Keratinocyte (primary cell): ENCODE measurements at places on chromosomes 4 and X.

- H3K4me1 ChIP-seq = peaks cover 27% of the 10 kb centered on the region
- H3K36me3 ChIP-seq = no peaks in the 10 kb centered on the region
- H3K27me3 ChIP-seq = no peaks in the 10 kb centered on the region
- no peak overlapping the region for H3K27ac ChIP-seq
These were observed 32.3 kb downstream of the MCUB start for GRCh38 chr4:109592367-109592766.

DNA sequence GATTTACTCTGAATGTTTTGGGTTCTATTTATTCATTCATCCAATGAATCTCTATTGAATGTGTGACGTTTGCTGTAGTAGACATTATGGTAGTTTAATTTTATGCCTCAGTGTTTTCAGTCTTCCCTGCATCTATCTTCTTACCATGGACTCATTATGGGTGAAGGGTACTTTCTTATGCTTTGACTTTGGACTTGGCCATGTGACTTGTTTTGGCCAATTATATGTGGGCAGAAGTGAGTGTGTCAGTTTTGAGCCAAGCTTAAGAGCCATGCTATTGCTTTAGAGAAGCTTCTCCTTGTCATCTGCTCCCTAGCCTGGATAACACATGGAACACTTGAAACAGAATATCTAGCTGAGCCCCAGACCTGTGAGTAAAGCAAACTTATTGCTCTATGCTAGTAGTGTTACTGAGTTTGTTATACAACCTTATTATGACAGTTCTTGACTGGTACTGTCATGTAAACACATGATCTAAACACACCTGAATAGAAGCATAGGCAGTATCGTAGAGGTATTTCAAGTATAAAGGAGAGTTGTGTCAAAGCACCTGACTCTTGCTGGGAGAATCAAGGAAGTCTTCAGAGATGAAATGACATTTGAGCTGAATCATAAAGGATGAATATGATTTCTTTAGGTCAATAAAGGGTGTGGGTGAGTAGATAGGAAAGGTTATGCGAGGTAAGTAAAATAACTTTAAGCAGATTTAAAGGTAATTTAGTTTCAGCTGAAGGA lies 128.4 kb downstream of the NAA11 start:
- no peaks in the 10 kb centered on the region for H3K36me3 ChIP-seq
- no peaks in the 10 kb centered on the region for H3K27me3 ChIP-seq
- no peak for DNase-seq

DNA sequence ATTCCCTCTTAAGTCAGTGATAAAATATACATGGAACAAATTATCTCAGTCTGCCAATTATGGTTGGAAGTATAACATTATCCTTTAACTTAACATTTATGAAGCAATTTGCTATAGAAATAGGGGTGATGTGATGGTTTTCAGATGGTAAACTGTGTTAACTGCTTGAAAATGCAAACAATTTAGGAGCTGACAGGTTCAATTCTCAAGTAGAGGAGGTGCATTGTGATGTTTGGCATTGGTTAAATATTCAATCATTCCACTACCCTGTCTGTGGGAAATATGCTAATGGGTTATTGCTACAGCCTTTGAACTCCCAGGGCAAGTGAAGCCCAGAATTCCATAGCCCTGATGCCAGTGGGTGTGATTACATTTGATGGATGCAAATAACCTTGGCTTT lies 243.4 kb upstream of the GK2 start:
- H3K27me3 ChIP-seq = no peaks in the 10 kb centered on the region
- peak overlapping the region; percentile 85 for H3K27ac ChIP-seq
- no peaks in the 10 kb centered on the region for H3K36me3 ChIP-seq

DNA sequence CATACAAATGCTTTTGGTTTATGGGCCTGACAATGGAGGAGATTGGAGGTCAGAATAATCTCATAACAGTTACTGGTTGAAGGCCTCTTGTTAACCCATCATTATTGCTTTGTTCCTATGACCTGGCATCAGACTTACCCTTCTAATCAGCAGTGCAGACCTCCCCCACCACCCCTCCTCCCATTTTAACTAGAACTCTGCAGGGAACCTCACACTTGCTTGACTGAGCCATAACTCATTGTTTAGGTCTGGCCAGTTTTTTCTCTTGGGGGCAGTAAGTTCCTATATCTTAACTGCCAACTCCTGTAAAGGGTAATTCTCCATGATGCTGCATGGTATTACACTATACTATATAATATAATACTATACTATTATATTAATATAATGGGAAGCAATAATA lies 609.3 kb downstream of the IL1RAPL1 start:
- H3K36me3 ChIP-seq = no peaks in the 10 kb centered on the region
- no peak overlapping the region for H3K27ac ChIP-seq
- no peaks in the 10 kb centered on the region for H3K4me1 ChIP-seq
- no peak for DNase-seq
- H3K4me3 ChIP-seq = no peak overlapping the region

DNA sequence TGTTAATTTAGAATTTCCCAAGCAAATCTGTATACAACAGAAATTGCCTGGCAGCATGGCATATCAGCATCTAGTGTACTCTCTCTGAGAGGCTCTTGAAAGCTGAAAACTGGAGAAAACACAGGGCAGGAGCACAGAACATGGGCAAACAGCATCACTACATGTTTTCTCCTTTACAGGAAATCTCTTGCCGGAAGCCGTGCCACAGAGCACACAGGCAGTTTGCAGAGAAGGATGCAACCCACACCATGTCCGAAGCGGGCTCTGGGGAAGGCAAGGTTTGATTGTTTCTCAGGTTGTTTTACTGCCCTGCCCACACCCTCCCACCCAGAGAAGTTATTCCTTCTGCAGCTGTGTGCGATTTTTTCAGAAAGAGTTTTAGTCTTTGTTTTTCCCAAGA lies 41.1 kb upstream of the FAM9C start:
- H3K4me1 ChIP-seq = peaks cover 7% of the 10 kb centered on the region
- no peaks in the 10 kb centered on the region for H3K36me3 ChIP-seq
- no peak for DNase-seq

GRCh38 chrX:68440940-68441339 lies 7.6 kb upstream of the OPHN1 start:
- peaks cover 2% of the 10 kb centered on the region for H3K4me1 ChIP-seq
- no peak for DNase-seq
- no peak overlapping the region for H3K4me3 ChIP-seq
- no peaks in the 10 kb centered on the region for H3K27me3 ChIP-seq
- H3K27ac ChIP-seq = no peak overlapping the region
